Right ventricle myocardium inferior (tissue), 1 donor: ENCODE measurements at places on chromosomes 6 and 20.
A peak's percentile ranks its signal among the peaks of the same experiment; 100 is the strongest.

DNA sequence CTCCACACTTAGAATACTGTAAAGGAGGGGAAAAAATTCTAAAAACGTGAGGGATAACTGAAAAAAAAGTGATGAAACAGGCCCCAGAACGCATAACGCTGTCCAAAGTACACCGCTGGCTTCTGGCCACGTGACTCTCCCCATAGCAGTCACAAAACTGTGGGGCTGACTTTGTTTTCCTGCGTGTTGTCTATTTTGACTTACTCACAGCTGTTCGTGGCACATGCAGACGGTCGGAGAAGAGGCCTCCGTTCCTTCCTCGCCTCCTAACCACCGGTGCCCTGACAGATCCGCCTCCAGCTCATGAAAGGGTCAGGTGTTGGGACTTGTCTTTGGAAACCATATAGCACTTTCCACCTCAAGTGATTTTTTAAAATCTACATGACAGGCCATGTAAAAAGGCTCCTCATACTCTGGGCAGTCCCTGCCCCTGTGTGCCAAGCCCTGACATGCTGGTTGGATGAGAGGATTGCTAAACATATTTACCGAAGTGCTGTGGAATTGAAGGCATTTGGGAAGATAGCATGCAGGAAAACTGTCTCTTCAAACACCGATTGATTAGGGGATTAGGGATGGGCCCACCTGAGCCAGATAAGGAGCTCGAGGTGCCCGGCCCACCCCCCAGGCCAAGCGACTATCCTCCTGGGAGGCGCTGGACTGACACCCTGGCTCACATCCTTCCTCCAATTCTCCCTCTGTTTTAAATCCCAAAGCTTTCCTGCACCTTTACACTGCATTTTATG is 54.8 kb downstream of the DACT2 start:
- no peak for DNase-seq

- DNase-seq = no peak
These were observed 14.0 kb downstream of the NUDT3 start for GRCh38 chr6:34378470-34378869.

DNA sequence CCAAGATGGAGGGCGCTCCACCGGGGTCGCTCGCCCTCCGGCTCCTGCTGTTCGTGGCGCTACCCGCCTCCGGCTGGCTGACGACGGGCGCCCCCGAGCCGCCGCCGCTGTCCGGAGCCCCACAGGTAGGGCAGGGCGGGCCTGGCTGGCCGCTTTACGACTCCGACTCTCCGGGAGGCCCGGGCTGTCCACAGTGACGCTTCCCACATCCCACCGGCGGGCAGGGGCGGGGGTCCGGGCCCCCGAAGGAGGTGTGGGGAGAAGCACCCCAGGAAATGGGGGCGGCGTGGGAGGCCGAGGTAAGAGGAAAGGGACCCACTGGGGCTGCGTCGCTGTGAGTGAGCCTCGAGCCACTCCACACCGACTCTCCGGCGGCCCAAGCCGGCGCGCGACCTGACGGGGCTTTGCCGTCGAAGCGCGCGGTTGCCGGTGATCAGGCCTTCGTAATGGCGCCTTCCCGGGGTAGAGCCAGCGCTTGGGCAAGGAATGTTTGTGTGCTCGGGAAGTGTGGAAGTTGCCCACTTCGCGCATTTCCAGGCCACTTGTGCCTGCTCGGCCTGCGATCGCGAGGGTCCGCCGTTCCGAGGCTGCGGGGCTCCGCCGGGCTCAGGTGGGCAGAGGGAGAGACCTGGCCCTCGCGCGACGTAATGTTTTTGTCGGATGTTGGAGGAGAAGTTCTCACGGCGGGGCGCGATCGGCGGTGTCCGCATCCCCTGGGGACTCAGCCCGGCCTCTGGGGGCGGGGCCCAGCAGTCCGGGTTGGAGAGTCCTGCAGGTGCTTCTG is 427 bp downstream of the GINM1 start:
- peak; percentile 83 for DNase-seq

DNA sequence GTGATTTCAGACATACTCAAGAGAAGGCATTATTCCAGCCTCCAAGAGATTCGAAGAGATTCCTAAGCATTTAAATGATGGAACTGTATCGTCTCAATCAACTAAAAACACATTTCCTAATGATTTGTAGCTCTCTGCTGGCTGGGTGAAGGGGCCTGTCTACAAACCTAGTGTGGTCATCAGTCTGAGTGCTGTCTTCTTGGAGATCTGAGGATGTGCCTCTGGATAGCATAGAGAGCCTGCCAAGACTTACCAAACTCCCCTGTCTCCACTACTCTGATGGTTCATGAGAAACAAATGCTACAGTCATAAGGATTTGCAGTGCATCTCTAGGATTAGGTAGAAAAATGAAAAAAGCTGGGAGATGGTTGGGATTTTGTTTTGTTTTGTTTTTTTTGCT is 176.9 kb upstream of the CITED2 start:
- DNase-seq = no peak

DNA sequence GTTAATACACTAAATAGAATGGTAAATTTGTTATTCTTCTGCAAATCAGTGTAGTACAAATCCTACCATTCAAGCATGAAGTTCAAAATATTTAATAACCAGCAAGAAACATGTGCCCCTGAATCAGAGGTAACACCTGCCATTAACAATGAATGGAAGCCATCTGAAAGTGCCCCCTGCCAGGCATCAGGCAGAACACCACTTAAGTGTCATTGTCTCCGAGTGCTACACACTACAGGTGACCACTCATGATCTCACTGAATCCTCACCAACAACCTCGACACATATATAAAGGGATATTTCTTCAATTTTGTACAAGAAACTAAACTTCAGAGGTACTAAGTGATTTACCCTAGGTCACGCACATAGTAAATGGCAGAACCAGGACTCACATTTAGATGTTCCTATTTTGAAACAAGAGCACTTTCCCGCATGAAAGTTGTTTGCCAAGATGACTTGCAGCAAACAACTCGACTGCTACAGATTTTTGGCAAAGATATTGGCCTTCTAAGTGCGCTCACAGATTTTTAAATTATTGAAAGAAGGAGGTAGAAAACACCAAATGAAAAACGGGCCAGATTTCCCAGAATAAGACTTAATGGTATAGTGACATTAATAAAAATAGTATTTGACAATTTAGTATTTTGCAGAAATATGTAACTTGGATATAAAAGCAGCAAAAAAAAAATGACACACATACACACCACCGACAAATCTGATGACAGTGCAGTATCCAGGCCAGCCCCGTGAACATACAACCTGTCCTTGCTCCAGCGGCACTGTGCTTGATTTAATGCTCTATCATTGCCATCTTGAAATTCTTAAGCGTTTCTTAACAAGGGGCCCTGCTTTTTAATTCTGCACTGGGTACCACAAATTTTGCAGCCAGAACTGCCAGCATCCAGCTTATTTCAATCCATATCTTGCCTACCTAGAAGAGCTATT is 274.5 kb downstream of the ALDH8A1 start:
- no peak for DNase-seq

- peak; percentile 88 for DNase-seq
These were observed 46.4 kb downstream of the MOCS1 start for GRCh38 chr6:39887692-39888450.
